ENCODE measurements at places on chromosomes 2 and 18.

DNA sequence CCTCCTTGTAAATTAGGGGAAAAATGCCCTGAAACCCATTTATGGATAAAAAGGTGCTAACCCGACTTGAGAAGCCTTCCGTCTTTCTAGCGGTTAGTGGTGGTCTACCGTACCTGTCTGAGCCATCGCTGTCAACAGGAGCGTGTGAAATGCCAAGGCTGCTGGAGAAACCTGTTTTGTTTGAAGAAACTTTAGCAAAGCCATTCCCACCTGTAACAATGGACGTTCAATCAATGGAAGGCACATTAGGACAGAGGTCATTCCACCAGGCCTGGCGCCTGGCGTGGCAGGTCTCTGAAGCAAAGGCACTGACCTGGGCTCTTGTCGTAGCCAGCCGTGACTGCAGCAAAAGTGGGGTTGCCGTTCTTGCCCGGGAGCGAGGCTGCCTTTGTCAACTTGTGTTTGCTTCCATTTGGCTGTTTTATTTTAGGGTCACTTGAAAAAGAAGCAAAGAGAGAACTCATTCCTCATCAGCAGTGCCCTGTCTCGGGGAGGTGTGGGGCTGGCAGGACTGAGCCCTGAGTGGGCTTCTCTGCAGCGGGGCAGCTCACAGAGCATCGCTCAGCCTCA lies 47.2 kb downstream of the ZAP70 start:
- no peak for DNase-seq

GRCh38 chr2:47658646-47659320 lies 124.2 kb upstream of the MSH6 start:
- DNase-seq = no peak

DNA sequence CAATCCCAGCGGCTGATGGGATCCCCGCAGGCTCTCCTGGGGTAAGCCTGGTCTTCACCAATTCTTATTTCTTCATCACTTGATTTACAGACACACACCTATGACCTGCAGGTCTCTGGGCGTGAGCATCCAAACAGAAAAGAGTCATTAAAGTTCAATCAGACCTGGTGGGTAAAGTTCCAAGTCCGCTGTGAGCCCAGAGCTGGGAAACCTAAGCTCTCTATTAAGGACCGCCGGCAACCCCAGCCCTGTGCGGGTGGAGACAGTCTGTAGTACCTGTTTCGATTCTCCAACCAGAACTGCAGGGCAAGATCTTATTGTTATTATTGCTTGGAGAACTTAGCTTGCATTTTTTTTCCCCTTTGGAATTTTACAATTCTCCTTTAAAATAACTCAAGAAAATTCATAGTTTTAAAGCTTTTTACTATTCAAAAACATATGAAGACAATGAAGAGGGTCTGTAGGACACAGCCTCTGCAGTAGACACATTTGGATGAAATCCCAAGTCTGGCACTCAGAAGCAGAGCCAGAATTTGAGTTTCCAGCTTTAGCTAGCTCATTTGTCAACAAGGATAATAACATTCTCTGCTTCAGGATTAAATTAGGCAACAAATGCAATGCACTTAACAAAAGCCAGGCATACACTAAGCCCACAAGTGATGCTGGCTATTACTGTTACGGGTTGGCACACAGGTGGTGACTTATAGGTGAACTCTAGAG lies 376.4 kb downstream of the INSIG2 start:
- DNase-seq = no peak

DNA sequence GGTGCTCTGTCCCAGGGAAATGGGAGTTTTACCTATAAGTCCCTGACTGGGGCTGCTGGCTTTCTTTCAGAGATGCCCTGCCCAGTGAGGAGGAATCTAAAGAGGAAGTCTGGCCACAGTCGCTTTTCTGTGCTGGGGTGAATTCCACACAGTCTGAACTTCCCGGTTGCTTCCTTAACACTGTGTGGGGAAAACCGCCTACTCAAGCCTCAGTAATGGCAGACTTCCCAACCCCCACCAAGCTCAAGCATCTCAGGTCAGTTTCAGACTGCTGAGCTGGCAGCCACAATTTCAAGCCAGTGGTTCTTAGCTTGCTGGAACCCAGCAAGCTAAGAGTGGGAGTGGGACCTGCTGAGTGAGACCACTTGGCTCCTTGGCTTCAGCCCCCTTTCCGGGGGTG lies 54.9 kb downstream of the NUP35 start:
- no peak for DNase-seq

GRCh38 chr2:68295516-68295915 lies 24.2 kb downstream of the CNRIP1 start:
- no peak for DNase-seq

DNA sequence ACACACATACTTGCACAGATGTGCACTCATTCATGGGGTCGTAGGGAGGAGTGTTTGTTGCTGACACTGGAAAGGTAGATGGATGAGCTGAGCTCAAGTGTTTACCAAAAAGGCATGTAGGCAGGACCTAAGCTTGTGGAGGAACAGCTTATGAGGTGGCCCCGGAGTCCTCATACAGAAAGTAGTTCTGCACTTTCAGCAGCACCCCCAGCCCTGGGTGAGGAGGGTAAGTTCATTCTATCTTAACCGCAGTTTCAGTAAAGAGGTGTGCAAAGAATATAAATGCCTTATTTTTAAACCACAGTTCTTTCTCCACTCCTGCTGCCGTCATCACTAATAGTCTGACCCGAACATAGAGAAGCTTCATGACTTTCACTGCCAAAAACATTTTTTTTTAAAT lies 31.7 kb upstream of the RNF152 start:
- no peak for DNase-seq

GRCh38 chr18:50822756-50823155 lies 2.9 kb upstream of the MRO start:
- no peak for DNase-seq

GRCh38 chr2:229129738-229130371 lies 141.2 kb downstream of the PID1 start:
- no peak for DNase-seq

DNA sequence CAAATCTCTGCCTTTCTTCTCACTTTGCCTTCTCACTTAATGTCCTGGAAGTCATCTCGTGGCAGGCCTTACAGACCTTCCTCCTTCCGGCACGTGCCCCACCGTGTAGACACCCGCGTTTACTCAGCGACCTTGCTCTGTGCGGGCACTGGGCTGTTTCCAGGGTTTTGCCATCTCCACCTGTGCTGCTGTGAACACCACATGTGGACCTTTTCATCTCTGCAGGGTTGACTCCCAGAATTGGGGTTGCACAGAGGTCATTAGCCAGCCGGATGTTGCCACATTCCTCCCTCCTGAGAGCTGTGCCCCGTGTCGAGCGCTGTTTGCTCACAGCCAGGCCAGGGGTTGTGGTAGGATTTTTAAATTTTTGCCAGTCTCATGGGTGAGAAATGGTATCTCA lies 25.4 kb downstream of the KCNG2 start:
- no peak for DNase-seq

DNA sequence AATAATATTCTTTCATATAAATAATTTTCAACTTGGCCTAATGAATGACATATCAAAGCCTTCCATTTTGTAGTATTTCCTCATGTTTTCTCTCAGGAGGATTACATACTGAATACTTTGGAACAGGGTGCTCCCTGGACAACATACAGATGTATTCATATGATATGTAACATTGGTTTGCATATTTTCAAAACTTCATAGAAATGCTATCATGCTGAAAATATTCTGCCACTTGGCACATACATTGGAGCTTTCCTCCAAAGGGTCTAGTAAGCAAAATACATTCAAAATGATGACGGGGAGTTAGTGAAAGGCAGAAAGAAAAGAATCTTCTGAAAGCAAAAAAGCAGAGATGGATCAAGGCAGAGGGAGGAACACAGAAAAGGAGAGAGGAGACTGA lies 38.1 kb upstream of the RTN4 start:
- no peak for DNase-seq

GRCh38 chr2:128277961-128278681 lies 40.5 kb downstream of the HS6ST1 start:
- DNase-seq = peak; percentile 0

GRCh38 chr18:47953471-47953931 lies 23.0 kb upstream of the SMAD2 start:
- DNase-seq = peak; percentile 34

- no peak for DNase-seq
Measured at GRCh38 chr2:86790676-86791572, at the start of gene CD8A. CD8A (minus strand) TSS chr2:86790913; CDS start chr2:86790825, 88 bp downstream.

DNA sequence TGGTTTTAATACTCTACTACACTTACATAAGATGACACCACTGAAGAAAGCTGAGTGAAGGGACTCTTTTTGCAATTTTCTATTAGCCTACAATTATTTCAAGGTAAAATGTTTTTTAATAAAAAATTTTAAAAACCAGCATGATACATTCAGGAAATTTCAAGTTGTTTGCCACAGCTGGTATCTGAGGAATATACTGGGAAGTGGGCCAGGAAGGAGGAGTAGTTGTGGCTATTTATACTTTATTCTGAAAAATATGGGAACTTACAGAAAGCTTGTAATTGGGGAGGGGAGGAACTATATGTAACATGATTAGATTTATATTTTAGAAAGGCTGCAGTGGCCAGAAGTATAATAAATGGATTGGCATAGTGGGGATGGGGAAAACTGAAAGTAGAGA lies 40.8 kb downstream of the WDR35 start:
- DNase-seq = no peak

DNA sequence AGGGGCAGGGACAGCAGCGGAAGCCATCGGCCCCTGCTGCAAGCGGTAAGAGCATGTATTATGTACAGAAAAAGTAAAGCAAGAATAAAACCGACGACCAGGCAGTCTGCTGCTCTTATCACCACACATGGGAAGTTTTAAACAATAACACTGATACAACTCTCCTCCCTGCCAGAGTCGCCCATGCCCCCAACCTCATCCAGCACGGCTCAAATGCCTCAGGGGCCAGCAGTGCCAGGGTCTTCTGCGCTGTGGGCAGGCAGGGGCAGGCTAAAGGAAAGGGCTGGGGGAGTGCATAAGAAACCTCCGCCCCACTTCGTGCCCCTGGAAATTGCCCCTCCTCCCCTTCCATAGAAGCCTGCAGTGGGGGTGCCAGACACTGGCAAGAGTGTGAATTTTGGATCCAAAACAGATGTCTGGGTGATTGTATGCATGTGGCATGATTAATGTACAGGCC lies 10.1 kb downstream of the TEX51 start:
- no peak for DNase-seq

- no peak for DNase-seq
Measured at GRCh38 chr2:2600366-2600765, 269.3 kb upstream of the MYT1L start.

- DNase-seq = no peak
Measured at GRCh38 chr2:62501794-62502500, 4.0 kb downstream of the TMEM17 start.

- no peak for DNase-seq
Measured at GRCh38 chr2:66095820-66096345, 339.0 kb upstream of the MEIS1 start.

DNA sequence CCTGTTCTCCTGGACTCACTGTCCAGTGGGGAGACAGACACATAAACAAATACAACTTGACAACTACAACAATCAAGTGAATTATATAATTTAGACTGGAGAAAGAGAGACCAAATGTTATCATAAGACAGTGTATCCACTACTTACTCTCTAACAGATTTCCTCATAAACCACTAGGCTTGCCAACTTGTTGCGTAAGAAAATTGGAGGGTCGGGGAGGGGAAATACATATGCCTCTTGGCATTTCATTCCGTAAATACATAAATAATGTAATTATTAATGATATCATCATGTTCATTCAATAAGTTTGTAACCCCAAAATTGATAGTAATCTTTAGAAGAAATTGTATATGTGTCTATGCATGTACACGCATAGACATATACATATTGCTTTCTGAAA lies 14.9 kb downstream of the RAB6D start:
- DNase-seq = no peak

GRCh38 chr2:128562471-128563347 lies 244.0 kb upstream of the HS6ST1 start:
- DNase-seq = no peak

GRCh38 chr2:51960841-51961335 lies 929.0 kb upstream of the NRXN1 start:
- no peak for DNase-seq

DNA sequence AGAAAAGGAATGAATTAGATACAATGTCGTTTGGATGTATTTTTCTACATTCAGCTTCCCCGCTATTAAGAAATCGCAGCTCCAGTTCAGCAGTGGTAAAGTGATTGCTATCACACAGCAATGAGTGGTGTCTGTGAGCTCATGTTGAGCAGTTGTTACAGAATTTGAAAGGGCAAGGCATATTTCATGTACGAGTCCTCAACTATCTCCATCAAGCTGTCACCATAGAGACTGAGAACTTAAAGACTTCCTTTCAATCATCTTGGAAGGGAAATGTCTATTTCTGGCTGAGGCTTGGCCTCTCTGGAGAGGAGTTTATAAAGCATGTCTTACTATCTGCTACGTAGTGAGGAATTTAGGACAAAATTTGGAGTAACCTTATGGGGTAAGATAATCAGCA lies 24.4 kb upstream of the FAM117B start:
- no peak for DNase-seq

- peak; percentile 2 for DNase-seq
Measured at GRCh38 chr2:210477496-210477895, 937 bp upstream of the LANCL1 start.

DNA sequence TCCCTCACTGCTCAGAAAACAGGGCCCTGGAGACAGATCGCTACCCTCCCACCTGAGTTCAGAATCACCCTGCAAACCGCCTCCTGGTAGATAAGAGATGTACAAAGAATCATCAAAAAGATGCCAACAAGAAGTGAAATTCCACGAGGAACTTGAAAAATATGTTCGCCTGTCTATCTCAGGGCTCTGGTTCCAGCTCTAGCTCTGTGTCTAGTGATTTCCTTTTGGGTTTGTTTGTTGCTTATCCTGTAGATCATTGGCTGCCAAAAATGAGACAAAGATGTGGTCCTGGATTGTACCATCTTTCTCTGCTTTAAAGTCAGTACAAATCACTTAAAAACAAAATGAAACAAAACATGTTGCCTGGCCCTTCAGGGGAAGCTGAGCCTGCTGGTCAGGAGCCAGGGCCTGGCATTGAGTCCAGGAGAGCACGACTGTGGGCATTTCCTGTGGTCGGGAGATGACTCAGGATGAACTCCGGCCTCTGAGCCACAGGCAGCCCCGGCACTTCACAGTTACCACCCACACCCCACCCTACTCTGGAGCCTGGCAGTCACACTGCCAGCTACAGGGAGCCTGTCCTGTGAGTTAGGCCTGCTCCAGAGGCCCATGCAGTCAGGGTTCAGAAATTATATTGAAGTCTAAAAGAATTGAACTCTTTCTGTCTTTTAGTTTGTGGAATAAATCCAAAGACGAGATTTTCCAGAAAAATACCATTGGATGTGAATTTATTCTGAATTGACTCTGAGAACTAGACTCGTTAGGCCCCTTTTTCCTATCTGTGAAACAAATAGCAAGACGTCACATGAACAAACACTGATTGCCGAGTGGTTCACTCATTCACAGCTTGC lies 8.0 kb upstream of the ITGB6 start:
- DNase-seq = no peak

- no peak for DNase-seq
Measured at GRCh38 chr18:35019933-35020332, 21.3 kb upstream of the MAPRE2 start.

DNA sequence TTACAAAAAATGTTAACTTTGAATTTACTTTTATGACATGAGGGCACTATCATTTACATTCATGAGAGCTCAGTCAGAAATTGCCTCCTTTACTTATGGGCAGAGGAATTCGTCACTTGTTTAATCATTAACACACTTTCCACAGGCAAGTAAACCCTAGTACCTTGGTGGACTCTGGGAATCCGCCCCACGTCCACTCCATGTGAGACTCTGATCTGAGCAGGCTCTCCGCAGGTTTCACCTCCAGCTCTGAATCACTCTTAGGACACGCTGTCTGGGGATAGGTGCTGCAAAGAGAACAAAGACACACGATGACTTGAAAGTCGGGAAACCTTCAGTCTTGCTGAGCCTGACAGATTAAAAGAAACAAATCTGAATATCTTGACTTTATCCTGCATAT lies 73.6 kb downstream of the LPIN2 start:
- no peak for DNase-seq

All from CD4-positive, alpha-beta T cell treated with Interleukin-6 for 4 hours (primary cell).